Fibroblast of lung (primary cell): ENCODE measurements at places on chromosomes 12 and 14. TPM values are rescaled to one million over a fixed set of nuclear protein-coding genes. Genes with fewer than 3 reads are reported as not detected.

The TAS2R7 gene
- not detected in 2 replicates for total RNA-seq

- DNase-seq: no peak
- H3K36me3 ChIP-seq: no peaks in the 10 kb centered on the region
- H3K27me3 ChIP-seq: no peaks in the 10 kb centered on the region
- no peak overlapping the region for H3K27ac ChIP-seq
Observed at GRCh38 chr14:72605921-72606220, 288.0 kb downstream of the DPF3 start.

The TMTC2 gene
- 9.0 and 9.7 TPM in 2 replicates for total RNA-seq

- DNase-seq: peak; percentile 41
- H3K4me3 ChIP-seq: no peak overlapping the region
- peaks cover 21% of the 10 kb centered on the region for H3K4me1 ChIP-seq
- H3K27me3 ChIP-seq: peaks cover 2% of the 10 kb centered on the region
- H3K27ac ChIP-seq: no peak overlapping the region
- H3K36me3 ChIP-seq: no peaks in the 10 kb centered on the region
Observed at GRCh38 chr14:64717870-64718269, 13.6 kb downstream of the PLEKHG3 start.

GRCh38 chr12:643475-644302, 19.6 kb downstream of the NINJ2 start:
- peaks cover 22% of the 10 kb centered on the region for H3K4me1 ChIP-seq
- peak overlapping the region; percentile 70 for H3K27ac ChIP-seq
- no peak for DNase-seq
- no peaks in the 10 kb centered on the region for H3K36me3 ChIP-seq

DNA sequence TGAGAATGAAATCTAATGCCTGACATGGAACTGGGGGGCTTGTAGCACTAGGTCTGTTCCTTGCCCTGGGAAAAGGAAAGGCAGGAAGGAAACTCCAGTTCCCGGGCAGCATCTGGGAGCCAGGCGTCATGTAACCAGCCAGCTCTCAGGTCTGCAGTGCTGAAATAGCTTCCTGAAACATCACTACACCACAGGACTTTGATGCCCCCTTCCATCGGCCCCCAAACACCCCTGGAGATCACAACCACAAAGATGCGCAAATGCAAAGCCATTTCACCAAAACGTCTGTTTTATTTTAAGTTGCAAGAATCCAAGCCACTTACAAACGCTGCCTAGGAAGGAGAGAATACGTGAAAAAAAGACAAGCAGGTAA, 40.9 kb downstream of the KCTD10 start:
- H3K27me3 ChIP-seq: no peaks in the 10 kb centered on the region
- no peaks in the 10 kb centered on the region for H3K36me3 ChIP-seq
- no peaks in the 10 kb centered on the region for H3K4me1 ChIP-seq
- no peak overlapping the region for H3K27ac ChIP-seq

- H3K27ac ChIP-seq: no peak overlapping the region
- DNase-seq: no peak
- no peaks in the 10 kb centered on the region for H3K36me3 ChIP-seq
- H3K4me1 ChIP-seq: no peaks in the 10 kb centered on the region
Observed at GRCh38 chr12:131102991-131103668, 149.4 kb downstream of the ADGRD1 start.

- no peak overlapping the region for H3K4me3 ChIP-seq
- H3K4me1 ChIP-seq: peaks cover under 1% of the 10 kb centered on the region
- H3K36me3 ChIP-seq: no peaks in the 10 kb centered on the region
- H3K27me3 ChIP-seq: no peaks in the 10 kb centered on the region
- no peak overlapping the region for H3K27ac ChIP-seq
Observed at GRCh38 chr12:58408516-58408915, 467.1 kb downstream of the ATP23 start.

The PTHLH gene
- total RNA-seq: 0.26 and 1.8 TPM in 2 replicates

DNA sequence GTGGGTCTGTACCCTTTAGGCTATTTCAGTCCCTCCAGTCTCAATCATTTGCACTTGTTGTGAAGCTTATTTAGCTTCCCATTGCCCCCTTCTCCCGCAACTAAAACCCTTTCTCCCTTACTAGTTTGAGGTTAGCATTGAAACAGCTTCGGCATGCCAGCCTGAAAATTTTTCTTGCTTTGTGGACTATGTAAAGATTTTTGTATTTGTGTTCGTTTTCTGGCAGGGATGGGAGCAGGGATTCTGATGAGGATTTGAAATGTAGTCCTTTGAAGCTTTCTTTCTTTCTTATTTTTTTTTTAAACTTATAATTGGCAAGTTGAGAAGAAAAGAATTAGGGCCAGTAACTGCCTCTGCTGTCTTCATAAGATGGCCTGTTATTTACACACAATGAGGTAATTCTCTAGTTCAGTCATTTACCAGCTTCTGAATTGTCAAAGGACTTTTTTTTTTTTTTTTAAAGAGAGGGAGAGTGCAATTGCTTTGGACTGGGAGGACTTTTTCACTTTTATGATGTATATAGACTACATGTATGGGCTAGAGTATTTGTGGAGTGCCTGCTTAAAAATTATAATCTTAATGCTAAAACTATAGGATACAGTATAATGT, 29.0 kb downstream of the PALS1 start:
- H3K4me3 ChIP-seq: peak overlapping the region; percentile 20
- peaks cover 7% of the 10 kb centered on the region for H3K4me1 ChIP-seq
- DNase-seq: peak; percentile 28
- H3K27me3 ChIP-seq: no peaks in the 10 kb centered on the region
- no peaks in the 10 kb centered on the region for H3K36me3 ChIP-seq
- peak overlapping the region; percentile 71 for H3K27ac ChIP-seq

DNA sequence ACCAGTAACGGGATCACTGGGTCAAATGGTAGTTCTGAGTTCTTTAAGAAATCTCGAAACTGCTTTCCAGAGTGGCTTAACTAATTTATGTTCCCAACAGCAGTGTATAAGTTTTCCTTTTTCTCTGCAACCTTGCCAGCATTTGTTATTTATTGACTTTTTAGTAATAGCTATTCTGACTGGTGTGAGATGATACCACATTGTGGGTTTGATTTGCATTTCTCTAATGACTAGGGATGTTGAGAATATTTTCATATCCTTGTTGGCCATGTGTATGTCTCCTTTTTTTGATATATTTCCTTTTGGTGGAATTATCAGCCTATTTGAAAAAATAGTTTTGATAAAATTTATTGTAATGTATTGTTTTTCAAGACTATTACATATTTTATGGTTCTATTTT, 701.2 kb upstream of the FBXO33 start:
- H3K4me3 ChIP-seq: no peak overlapping the region
- no peaks in the 10 kb centered on the region for H3K27me3 ChIP-seq
- H3K27ac ChIP-seq: no peak overlapping the region

- H3K36me3 ChIP-seq: no peaks in the 10 kb centered on the region
- peak; percentile 29 for DNase-seq
- no peak overlapping the region for H3K4me3 ChIP-seq
- H3K27ac ChIP-seq: no peak overlapping the region
- no peaks in the 10 kb centered on the region for H3K27me3 ChIP-seq
Observed at GRCh38 chr12:47729233-47729632, 3.9 kb upstream of the ENDOU start.

DNA sequence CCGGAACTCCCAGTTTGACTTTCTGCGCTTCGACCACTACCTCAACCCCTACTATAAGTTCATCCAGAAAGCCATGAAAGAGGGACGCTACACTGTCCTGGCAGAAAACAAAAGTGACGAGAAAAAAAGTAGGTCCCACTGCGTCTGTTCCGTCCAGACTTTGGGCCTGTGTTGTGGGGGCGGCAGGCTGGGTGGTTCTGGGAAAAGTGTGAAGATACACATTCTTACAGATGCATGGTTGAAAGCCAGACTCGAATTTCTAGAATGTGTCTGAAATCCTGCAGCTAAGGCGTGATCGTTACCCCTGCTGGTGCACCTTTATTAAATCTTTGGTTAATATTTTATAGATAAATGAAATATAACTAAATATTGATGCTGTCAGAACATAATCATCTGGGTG, 14.6 kb downstream of the SFSWAP start:
- no peak overlapping the region for H3K27ac ChIP-seq
- H3K27me3 ChIP-seq: no peaks in the 10 kb centered on the region
- H3K4me1 ChIP-seq: no peaks in the 10 kb centered on the region
- H3K4me3 ChIP-seq: no peak overlapping the region
- no peak for DNase-seq

The IPO8 gene
- 38.0 and 41.5 TPM in 2 replicates for total RNA-seq

GRCh38 chr12:93442411-93443340, 929 bp upstream of the UBE2N start:
- peak overlapping the region; percentile 72 for H3K4me3 ChIP-seq
- DNase-seq: no peak
- no peaks in the 10 kb centered on the region for H3K27me3 ChIP-seq
- no peaks in the 10 kb centered on the region for H3K36me3 ChIP-seq

DNA sequence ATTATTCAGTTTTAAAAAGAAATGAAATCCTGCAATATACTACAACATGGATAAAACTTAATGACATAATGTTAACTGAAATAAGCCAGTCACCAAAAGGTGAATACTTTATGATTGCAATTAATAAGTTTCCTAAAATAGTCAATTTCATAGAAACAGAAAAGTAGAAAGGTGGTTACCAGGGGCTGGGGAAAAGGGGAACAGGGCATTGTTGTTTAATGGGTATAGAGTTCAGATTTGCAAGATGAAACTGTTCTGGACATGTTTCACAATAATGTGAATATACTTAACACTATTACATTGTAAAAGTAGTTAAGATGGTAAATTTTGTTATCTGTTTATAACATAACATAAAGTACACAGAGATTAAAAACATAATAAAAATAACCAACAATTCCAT, 550.9 kb downstream of the CCER1 start:
- no peaks in the 10 kb centered on the region for H3K27me3 ChIP-seq
- H3K4me3 ChIP-seq: no peak overlapping the region
- H3K27ac ChIP-seq: no peak overlapping the region
- H3K36me3 ChIP-seq: no peaks in the 10 kb centered on the region
- DNase-seq: no peak

The ZNF891 gene
- 1.0 and 1.2 TPM in 2 replicates for total RNA-seq

GRCh38 chr12:32031109-32031508, 71.9 kb downstream of the RESF1 start:
- H3K4me3 ChIP-seq: no peak overlapping the region
- H3K36me3 ChIP-seq: no peaks in the 10 kb centered on the region
- DNase-seq: no peak
- no peaks in the 10 kb centered on the region for H3K27me3 ChIP-seq

The IPO4 gene
- 22.6 and 25.3 TPM in 2 replicates for total RNA-seq

The KRT71 gene
- total RNA-seq: not detected in 2 replicates

The CCDC175 gene
- not detected in 2 replicates for total RNA-seq

The ASB2 gene
- total RNA-seq: 0.51 and 0.99 TPM in 2 replicates

DNA sequence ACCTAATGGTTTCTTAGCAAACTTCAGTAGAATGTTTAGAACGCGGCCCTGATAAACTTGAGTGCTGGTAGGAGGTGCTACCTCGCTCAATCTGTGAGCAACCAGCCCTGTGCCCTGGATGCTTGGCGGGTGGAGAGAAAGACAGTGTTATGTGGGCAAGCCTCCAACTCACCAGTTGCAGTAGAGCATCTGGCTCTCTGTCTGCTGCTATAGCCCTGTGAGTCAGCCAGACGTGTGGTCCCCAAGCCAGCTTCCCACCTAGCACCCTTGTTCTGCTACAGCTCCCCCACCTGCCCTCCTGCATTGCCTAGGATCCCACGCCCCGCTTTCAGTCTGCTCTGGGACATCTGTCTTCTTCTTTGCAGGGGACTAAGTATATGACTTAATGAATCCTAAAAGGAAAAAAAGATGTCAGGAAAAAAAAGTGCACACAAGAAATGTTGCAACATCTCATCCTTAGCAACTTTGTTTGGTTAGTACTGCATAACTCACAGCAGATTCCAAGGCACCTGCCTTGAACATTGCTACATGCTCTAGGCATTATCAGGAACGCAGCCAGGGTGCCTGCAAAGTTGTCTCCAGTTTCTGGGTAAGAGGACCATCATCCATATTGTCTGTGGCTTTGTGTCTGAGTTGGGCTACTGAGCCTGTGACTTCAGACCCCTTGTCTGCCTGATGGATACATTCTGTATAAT, 13.6 kb downstream of the SNRNP35 start:
- H3K4me1 ChIP-seq: peaks cover 4% of the 10 kb centered on the region
- DNase-seq: peak; percentile 75
- H3K27me3 ChIP-seq: no peaks in the 10 kb centered on the region
- H3K27ac ChIP-seq: no peak overlapping the region
- peaks cover 7% of the 10 kb centered on the region for H3K36me3 ChIP-seq

The TSPAN8 gene
- under 0.01 and 0.17 TPM in 2 replicates for total RNA-seq

The CKB gene
- 69.9 and 136 TPM in 2 replicates for total RNA-seq

DNA sequence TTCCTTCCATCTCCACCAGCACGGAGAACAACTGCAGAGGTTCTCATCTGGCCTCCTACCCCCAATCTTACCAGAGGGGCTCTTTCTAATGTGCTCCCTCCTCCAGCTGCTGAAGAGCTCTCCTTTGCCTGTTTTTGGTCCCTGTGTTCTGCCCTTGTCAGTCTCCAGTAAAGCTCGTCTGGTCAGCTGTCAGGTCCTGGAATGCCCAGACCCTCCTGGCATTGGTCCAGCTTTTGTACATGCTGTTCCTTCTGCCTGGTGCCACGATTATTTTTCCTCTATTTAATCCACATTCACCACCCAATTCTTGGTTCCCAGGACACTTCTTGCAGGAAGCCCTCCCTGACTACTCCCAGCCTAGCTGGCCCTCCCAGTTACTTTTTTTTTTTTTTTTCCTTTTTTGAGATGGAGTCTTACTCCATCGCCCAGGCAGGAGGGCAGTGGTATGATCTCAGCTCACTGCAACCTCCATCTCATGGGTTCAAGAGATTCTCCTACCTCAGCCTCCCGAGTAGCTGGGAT, 6.5 kb downstream of the SLC8B1 start:
- no peak overlapping the region for H3K4me3 ChIP-seq
- no peak overlapping the region for H3K27ac ChIP-seq
- H3K4me1 ChIP-seq: peaks cover 8% of the 10 kb centered on the region
- DNase-seq: no peak

DNA sequence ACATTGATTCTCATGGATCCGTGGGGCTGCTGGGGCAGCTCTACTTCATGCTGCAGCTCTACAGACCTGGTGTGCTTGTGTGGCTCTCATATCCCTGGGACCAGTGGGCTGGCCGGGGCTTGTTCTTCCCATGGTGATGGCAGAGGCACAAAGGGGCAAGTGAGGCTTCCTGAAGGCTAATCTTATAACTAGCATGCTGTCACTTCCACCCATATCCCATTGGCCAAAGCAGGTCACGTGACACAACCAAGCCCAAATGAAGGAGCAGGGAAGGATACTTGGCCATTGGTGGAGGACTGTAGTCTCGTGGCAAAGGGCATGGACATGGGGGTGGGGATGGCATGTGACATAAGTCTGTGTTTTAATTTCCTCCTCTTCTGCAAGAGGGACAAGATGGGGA, 9.9 kb downstream of the PLBD2 start:
- no peak overlapping the region for H3K4me3 ChIP-seq
- no peak for DNase-seq
- no peaks in the 10 kb centered on the region for H3K4me1 ChIP-seq
- no peak overlapping the region for H3K27ac ChIP-seq

- H3K4me1 ChIP-seq: no peaks in the 10 kb centered on the region
- no peak overlapping the region for H3K27ac ChIP-seq
- H3K27me3 ChIP-seq: no peaks in the 10 kb centered on the region
- no peaks in the 10 kb centered on the region for H3K36me3 ChIP-seq
Observed at GRCh38 chr12:46110223-46110611, 119.8 kb upstream of the SCAF11 start.

GRCh38 chr14:33647385-33647786, 303.5 kb downstream of the EGLN3 start:
- H3K36me3 ChIP-seq: no peaks in the 10 kb centered on the region
- no peak overlapping the region for H3K4me3 ChIP-seq
- H3K4me1 ChIP-seq: peaks cover 6% of the 10 kb centered on the region
- H3K27me3 ChIP-seq: no peaks in the 10 kb centered on the region
- DNase-seq: peak; percentile 96
